ENCODE measurements at places on chromosomes 2 and 18.
A peak's percentile ranks its signal among the peaks of the same experiment; 100 is the strongest.

DNA sequence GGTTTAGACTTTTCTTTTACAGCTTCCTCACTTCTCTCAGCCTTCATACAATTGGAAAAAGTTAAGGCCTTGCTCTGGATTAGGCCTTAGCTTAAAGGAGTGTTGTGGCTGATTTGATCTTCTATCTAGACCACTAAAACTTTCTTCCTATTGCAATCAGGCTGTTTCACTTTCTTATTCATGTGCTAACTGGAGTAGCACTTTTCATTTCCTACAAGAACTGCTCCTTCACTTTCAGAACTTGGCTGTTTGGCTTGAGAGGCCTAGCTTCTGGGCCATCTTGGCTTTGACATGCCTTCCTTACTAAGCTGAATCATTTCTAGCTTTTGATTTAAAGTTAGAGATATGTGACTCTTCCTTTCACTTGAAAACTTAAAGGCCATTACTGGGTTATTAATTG, 114.3 kb downstream of the ARHGEF4 start:
- no peak for DNase-seq

DNA sequence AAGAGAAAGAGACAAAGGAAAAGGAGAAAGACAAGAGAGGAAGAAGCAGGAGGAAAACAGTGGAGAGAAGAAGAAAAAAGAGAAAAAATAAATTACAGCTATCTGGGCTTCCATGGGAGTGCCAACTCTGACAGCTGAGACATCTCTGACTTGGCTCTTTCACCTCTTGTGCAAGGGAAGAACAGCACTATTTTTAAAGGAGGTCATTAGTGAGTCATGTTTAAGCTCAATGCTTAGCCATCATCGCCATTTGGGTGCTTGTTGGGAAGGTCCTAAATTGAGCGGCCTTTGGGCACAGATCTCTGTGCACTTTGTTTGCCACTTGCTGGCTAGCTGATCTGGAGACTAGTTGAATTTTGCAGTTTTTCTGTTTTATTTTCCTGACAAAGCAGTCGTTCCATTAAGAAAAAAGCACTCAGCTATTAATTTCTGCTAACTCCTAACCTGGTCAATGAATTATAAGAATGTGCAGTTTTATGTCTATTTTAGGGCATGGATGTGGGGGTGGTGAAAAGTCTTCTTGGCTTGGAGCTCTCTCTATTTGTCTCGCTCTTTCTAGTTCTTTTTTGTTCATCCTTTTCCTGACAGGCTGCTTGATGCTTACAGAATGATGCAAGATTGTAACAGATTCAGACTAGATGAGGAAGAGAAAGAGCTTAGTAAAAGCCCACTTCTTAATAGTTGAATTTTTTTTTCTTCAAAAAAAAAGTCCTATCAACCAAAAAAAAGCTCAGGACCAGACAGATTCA, 231.5 kb downstream of the SLC8A1 start:
- no peak for DNase-seq

GRCh38 chr2:20913491-20913890, 90.6 kb upstream of the LDAH start:
- DNase-seq, result no peak

GRCh38 chr18:31451625-31452024, 4.1 kb downstream of the DSG3 start:
- no peak for DNase-seq

DNA sequence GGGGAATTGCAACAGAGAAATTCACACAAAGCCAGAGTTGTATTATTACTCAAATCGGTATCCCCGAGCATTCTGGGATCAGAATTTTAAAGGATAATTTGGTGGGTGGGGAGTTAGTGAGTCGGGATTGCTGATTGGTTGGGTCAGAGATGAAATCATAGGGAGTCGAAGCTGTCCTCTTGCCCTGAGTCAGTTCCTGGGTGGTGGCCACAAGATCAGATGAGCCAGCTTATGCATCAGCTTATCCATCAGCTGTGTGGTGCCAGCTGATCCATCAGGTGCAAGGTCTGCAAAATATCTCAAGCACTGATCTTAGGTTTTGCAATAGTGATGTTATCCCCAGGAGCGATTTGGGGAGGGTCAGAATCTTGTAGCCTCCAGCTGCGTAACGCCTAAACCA, 34.3 kb upstream of the ITM2C start:
- no peak for DNase-seq

GRCh38 chr2:139550873-139551272, 770.7 kb upstream of the NXPH2 start:
- DNase-seq, result no peak

DNA sequence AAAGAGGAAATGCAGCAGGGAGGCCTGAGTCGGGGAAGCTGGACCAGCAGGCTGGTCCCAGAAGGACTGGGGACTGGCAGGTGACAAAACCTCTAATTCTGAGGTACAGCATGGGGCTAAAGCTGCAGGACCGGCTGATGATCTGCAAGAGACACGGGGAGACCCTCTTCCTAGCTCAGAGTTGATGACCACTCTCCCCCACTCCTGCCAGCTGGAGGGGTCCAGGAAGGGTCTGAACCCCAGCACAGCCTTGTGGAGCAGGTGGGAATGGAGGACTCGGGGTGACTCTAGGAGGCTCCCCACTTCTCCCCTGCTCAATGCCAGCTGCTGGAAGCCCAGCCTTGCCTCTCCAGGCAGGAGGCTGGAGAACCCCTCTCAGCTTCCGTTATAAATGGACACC, 67.7 kb downstream of the TWIST2 start:
- DNase-seq, result no peak

- DNase-seq, result no peak
Observed at GRCh38 chr2:31274401-31275075, 40.6 kb downstream of the EHD3 start.

DNA sequence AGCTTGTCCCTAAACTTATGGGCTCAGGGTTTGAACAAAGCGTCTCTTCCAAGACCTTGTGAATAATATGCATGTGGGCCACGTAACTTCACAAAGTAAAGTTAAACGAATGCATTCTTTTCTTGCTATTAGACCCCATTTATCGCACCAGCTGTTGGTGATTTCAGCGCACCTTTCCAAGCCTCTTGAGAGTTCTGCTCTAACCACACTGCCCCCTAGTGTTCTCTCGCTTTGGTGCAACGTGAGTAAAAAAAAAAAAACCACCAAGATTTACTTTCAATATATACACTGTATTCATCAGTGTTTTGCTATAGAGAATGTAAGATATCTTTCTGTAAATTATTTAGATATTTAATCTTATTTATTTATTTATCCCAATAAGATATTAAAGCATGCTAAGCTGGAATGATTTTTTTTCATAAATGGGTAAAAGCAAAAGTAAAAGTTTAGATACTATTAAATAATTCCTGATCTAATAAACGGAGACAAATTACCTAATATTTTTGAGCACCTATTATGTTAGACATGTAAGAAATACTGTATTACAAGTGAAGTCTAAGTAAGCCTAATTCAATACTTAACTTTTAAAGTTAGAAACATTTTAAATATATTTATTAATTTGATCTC, 459.5 kb downstream of the DLGAP1 start:
- peak; percentile 40 for DNase-seq

DNA sequence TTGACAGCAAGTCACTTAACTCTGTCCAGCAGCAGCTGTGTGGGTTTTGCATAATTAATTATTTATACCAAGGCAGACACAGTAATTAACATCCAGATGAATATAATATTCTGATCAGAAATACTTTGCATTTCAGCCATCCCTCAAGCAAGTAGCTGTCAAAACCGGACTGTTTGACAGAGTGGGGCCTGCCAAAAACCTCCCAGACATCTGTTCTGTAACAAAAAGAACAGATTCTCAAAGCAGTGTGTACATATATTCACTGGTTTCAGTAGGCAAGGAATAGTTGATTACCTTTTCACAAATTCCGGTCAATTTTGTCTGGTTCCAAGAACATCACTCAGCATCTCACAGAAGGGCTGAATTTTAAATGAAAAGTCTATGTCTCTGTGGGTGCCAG, 291.6 kb downstream of the CMPK2 start:
- no peak for DNase-seq

DNA sequence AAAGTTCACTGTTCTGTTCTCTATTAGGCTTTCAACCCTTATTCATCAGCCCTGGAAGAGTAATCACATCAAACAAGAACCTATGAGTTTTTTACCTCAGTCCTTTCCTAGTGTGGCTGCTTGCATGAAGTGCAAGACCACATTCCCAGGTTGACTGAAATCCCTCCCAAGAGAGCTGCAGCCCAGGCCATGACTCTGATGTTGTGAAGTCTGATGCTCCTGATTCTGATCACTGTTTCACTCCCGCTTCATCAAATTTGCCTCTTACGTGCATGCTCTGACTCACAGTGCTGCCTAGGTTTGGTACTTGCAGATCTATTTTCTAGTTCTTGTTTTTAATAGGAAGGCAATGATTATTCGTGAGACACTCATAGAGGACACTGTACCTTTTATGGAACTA, 58.2 kb upstream of the DSEL start:
- no peak for DNase-seq

DNA sequence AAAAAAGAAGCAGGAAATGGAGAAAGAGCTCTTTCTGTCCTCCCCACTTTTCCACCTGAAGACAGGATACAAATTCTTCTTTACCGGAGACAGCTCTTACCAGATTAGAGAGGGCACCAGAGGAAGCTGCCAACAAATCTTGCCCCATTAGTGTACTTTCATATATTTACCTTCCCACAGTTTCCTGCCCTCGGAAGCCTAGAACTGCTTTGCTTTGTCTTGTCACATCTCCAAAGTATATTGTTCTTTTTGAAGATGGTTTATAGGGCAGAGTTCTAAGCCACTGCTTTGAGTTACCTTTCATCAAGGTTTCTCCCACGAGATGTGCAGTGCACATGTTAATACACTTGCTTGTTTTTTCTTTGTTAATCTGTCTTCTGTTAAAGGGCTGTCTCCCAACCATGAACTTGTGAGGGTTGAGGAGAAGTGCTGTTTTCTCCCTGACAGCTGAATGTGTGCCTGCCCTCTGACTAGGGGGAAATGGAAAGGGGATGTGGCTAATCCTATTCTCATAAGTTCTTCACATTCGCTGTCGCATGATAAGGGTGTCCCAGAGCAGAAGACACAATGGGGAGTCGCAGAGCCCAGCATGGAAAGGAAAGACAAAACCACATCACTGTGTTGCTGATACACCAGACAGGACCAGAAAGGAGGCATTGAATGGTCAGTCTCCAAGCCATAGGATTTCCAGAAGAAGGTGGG, 24.2 kb downstream of the CENPA start:
- no peak for DNase-seq

DNA sequence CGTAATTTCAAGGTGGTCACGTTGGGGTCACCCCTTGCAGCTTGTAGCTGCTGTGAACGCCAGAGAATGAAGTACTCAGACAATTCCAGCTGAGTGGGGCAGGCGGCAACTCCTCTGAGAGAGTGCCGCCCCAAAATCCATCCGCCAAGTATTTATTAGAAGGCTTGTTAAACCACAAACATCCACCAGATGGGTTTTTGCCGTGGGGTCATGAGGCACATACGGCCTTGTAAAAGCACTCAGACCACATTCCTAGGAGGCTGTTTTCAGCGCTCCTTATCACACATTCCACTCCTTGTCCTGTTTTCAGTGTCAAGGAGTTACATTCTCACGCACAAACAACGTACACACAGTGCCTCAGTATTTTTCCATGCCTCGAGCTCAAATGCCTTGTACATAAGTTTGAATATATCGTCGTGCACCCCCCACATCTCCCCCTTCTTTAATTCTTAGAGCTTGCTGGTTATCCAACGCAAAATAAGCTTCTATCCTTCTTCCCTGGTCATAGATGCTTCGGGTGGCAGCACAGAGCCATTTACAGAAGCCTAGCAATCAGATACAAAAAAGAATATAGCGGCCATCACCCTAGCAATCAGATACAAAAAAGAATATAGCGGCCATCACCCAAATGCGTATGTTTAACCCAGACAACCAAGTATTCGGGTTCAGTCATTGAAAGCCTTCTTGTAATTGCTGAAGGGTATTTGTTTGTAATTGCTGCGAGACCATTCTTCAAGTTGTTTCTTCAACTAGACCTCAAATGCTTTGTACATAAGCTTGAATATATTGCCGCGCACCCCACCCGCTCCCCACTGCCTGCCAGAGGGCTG, 7.3 kb downstream of the ALPP start:
- no peak for DNase-seq
